ENCODE measurements at places on chromosomes 5 and 9.

GRCh38 chr5:14062178-14062577 is 81.0 kb upstream of the TRIO start:
- no peak for DNase-seq

DNA sequence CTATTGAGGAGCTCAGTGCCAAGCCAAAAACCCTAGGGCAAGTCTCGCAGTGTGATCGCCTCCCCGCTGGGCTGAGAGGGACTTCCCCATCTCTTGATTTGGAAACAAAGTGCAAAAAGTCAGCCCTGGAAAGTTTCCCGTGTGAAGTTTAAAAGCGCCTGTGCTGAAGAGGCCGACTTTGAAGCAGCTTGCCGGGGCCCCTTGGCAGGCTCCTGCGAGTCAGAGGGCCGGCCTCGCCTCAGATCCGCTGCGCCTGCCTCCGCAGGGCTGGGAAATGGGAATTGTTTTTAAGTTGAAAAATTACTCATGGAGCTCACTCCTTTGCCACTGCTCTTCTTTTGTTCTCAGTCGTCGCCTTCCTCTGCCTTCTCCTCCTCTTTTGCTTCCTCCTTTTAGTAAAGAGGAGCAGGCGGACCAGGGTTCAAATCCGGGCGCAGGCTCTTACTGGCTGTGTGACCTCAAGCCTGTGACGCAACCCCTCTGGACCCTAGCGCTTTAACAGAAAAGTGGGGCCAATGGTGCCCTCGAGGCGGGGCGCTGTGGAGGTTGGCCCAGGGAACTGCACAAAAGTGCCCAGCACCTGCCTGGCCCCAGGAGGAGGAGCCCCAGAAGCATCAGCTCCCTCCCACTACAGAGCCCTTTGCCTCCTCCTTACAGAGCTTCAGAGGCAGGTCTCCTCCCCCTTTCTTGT is 14.7 kb upstream of the LHX2 start:
- DNase-seq, result no peak

GRCh38 chr5:107853696-107854095 is 183.0 kb upstream of the EFNA5 start:
- no peak for DNase-seq

GRCh38 chr5:98898743-98899142 is 30.1 kb downstream of the CHD1 start:
- DNase-seq, result no peak

DNA sequence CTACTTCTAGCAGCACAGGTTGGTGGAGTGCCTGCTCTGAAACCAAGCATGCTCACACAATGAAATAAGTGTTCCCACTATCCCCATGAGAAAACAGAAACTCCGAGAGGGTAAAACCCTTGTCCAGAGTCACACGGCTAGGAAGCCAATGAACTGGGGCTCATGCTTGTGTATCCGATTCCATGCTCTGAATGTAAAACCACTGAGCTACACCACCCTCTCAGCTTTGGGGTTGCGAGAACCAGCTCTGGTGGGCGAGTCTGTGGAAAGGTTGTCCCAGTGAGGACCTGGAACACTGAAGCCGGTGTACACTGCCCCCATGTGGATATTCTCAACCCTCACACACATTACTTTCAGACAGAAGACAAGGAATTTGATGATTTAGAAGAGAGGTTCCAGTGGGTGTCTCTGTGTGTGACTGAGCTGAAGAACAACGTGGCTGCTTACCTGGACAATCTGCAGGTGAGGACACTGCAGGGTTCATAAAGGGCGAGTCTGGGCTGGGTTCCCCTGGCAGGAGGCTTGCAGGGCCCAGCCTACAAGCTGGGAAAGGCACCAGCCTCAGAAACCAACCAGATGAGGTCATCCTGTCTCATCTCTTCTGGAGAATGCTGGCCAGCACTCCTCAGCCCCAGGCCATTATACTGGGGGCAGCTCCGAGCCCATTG is 37.4 kb downstream of the ARHGEF37 start:
- no peak for DNase-seq

- DNase-seq, result no peak
These were observed 45.1 kb upstream of the TESK1 start for GRCh38 chr9:35559792-35560530.

DNA sequence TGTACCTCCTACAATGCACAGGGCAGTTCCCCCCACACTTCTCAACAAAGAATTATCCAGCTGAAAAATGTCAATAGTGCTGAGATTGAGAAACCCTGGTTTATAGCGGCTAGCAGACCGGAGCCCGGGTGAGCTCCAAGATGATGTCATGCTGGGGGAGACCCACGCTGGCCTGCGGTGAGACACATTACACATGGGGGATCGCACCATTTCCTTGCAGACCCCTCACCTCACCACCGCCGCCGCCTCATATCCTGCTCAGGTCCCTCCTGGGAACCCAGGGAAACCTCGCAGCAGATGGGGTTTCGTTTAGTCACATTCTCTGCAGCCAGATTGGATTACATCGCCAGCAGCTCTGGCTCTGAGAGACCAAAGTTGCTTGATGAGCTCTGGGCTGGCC is 14.7 kb upstream of the TNC start:
- no peak for DNase-seq

GRCh38 chr9:137303151-137303892 is 1.3 kb upstream of the NRARP start:
- DNase-seq, result no peak

- DNase-seq, result peak; percentile 59
These were observed 499.1 kb upstream of the GRIN3A start for GRCh38 chr9:102237520-102237919.

DNA sequence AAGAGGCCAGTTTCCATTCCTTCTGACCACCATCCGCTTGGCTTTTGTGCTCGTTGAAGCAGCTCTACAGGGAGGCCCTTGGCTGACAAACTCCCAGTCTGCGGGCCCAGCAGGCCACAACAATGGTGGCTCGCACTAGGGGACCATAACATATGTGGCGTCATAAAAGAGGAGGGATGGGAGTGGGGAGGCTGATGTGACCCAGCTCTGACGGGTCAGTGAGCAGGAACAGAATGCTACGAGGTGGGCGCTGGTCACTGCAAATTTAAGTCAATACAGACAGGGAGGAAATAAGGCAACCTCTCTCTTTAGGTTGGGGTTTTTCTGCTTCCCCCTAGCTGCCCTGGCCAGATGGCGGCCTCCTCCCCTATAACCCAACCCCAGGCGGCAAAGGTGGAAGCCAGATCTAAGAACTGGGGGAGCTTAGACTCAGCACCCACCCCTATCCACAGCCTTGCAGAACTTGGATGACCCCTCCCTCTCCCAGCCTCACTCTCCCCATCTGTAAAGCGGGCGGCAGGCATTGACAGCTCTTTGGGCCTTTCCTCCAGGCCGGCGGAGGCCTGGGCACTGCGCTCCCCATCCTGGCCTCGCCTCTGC is 778 bp downstream of the FRRS1L start:
- DNase-seq, result no peak

- no peak for DNase-seq
These were observed 126.1 kb upstream of the NFIB start for GRCh38 chr9:14440062-14440461.

GRCh38 chr5:101897914-101898313 is 398.2 kb downstream of the SLCO4C1 start:
- DNase-seq, result no peak

DNA sequence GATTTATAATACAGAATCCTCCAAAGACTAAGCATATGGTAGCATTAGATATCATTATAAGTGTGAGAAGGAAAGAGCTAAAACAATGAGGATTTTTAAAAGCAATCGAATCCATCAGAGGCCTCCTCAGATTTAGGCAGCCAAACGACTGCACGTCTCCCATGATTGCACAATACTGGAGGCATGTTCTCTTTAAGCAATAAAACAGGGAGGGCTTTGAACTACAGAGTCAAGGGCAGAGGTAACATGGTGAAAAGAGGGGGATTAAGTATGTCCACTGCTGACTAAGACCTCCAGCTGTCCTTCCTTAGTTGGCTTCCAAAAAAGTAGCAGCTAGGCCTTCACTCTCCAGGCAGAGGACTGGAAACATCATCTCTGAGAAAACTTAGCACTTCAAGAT is 298.7 kb upstream of the RGMB start:
- no peak for DNase-seq

GRCh38 chr9:33248606-33249005 is 8.6 kb downstream of the SPINK4 start:
- DNase-seq, result no peak

DNA sequence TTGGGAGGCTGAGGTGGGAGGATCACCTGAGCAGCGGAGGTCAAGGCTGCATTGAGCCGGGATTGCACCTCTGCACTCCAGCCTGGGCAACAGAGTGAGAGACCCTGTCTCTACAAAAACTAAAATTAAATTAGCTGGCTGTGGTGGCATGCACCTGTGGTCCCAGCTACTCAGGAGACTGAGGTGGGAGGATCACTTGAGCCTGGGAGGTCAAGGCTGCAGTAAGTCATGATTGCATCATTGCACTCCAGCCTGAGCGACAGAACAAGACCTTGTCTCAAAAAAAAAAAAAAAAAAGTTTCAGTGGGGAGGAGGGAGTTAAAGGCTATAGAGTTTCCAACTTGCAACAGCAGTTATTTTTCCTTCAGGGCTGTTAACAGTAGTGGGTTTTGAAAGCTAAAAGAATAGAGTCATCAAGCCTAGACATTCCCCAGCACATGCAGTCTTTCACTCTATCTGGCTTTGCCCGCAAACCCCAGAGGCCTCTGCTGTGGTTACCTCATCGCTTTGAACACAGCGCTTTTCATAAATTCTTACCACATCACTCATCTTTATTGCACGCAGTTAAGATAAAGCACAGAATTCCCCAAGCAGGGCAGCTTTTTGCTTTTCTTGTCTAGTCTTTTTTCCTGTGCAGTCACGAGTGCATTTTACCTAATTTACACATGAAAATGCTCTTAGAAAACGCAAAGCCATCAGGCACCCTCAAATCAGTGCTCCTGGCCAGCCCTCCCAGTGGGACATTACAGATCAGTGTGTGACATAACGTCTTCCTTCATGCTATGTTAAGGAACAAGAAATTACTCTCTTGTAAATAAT is 8.7 kb upstream of the SLC2A8 start:
- no peak for DNase-seq

- DNase-seq, result no peak
These were observed 8.4 kb downstream of the LHX2 start for GRCh38 chr9:124019771-124020519.

DNA sequence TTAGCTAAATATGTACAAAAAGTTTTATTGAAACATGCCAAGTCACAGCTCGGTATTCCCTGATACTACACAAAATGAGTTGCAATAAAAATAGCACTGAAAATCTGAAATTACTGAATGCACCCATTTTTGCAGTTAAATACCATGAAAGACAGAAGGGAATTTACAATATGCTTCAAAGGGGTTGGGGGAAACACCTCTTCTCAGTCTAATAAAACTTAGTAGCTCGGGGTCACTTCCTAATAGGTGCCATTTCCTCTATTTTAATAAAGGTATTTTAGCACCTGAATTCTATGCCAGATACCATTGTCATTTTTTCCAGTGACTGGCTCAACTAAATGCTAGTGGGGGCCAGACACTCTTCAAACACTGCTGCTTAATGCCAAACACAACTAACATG is 204.1 kb upstream of the MEF2C start:
- no peak for DNase-seq

DNA sequence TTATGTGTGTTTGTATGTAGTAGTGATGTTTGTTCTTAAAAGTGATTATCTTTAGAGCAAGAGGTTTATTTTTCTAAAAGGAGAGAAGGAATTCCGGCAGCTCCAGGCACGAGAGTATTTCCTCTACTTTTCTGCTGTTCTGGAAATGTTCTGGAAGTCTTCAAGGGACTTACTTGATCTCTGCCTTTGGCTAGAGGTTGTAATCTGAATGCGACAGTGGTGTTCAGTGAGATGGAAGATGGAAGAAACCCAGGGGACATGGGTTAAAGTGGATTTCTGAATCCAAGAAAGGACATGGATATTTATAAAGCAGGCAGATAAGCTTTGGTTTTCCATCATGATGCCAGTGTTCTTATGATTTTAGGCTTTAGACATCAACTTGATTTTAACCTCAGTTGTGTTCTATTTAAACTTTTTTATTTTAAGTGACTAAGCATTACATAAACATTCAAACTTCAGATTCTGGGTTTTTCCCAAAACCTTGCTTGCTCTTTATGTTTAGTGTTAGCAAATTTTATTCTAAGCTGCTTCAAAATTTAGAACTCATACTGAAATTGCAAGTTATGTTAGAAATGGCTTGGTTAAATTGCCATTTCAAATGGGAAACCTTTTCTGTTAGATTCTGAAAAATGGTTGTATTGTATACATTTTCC is 3.6 kb downstream of the GPR21 start:
- no peak for DNase-seq

GRCh38 chr5:333945-334344 is 12.4 kb downstream of the AHRR start:
- DNase-seq, result no peak

DNA sequence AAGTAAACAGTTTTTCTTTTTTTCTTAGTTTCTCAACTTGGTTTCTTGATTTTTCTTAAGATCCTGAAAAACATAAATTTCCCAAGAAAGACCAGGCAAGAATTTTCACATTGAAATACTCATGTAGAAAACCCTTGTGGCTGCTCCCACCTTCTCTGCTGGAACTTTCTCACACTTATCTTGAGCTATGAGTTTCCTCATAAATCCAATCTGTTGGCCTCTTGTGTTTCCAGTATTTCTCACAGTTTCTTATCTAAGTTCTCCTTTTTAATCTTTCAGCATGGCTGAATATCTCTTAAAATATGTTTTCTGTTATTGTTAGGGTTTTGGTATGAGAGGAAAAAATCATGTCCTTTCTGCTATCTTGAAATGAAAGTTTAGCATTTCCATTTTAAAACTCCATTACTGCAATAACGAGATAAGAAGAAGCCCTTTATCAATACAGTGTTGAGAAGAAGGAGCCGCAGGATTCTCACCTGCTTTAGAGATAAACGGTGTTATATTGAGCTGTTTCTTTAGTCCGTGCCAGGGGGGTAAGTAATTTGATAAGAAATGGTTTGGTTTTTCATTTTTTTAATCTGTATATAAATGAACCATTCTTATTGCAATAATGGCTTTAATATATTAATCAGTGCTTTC is 89.3 kb downstream of the ALDH1A1 start:
- no peak for DNase-seq

- DNase-seq, result no peak
These were observed 28.4 kb downstream of the ZDHHC11B start for GRCh38 chr5:756171-756570.

- DNase-seq, result no peak
These were observed 284.5 kb downstream of the SPATA31D1 start for GRCh38 chr9:82273121-82273520.

GRCh38 chr5:159567461-159567860 is 237.2 kb upstream of the IL12B start:
- no peak for DNase-seq

DNA sequence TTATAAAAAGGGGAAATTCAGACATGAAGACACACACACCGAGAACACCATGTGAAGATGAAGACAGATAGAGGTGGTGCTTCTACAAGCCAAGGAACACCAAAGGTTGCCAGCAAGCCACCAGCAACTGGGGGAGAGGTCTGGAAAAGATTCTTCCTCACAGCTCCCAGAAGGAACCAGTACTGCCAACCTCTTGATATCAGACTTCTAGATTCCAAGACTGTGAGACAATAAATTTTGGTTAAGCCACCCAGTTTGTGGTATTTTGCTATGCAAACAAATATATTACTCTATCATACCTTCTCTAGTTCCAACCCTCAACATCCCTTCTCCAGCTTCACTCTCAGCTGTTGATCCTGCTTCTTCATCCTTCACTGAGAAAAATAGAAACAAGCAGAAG is 451.1 kb downstream of the EBF1 start:
- DNase-seq, result no peak
